ENCODE measurements at places on chromosomes 2 and 18. TPM values are rescaled to one million over a fixed set of nuclear protein-coding genes. Genes with fewer than 3 reads are reported as not detected.

Gene SPEG
- 114 TPM for total RNA-seq

Gene GPR39
- not detected for total RNA-seq

Gene COBLL1
- 11.0 TPM for total RNA-seq

Gene AQP4
- 11.1 TPM for total RNA-seq

Gene ALK
- total RNA-seq: not detected

Gene SMARCAL1
- 10.6 TPM for total RNA-seq

Data from heart left ventricle (tissue), 16 donors.